K562 (cell line): ENCODE measurements at places on chromosomes 13 and 19. TPM values are rescaled to one million over a fixed set of nuclear protein-coding genes. Genes with fewer than 3 reads are reported as not detected.

Gene MEX3D
- 11.6 and 11.9 TPM in 2 replicates for polyA plus RNA-seq

Gene ZNF615
- polyA plus RNA-seq, result 2.3 and 2.7 TPM in 2 replicates

DNA sequence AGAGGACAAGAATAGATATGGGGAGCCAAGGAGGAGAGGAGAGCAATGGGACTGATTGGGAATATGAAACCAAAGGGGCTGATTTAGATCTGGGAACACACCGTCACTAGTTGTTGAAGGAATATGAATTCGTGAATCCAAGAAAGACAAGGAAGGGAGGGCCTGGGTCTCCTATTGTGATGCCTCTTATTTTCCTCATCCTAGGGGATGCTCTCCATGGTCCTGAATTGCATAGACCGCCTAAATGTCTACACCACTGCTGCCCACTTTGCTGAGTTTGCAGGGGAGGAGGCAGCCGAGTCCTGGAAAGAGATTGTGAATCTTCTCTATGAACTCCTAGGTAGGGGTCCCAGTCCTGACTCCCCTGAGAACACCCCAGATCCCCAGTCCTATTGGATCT, 21.5 kb downstream of the RYR1 start:
- no peak overlapping the region for H3K4me3 ChIP-seq
- H3K27me3 ChIP-seq, result no peaks in the 10 kb centered on the region
- peaks cover 5% of the 10 kb centered on the region for H3K4me1 ChIP-seq
- H3K36me3 ChIP-seq, result peaks cover 50% of the 10 kb centered on the region; the same call in 1 of the 3 replicates

DNA sequence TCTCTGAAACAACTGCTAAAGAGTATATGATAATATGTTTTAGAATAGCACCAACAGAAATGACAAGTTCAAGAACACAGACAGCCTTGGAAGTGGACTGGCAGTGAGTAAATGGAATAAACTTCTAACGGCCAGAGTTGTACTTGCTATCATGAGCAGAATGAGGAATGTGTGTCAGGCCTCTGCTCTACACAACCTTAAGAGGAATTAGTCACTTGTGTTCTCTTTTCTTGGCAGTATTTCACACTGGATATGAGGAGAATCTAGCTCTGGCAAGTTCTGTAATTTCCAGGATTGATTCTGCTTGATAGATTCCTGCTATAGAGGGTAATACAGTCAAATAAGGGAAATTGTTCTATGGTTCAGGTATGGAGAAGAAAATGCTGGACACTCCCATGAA, 757.3 kb downstream of the EFNB2 start:
- no peaks in the 10 kb centered on the region for H3K36me3 ChIP-seq
- no peak for DNase-seq
- no peaks in the 10 kb centered on the region for H3K27me3 ChIP-seq
- H3K4me1 ChIP-seq, result no peaks in the 10 kb centered on the region
- H3K4me3 ChIP-seq, result no peak overlapping the region
